NCI-H69 (cell line): ENCODE measurements at places on chromosomes 4 and X.

- no peak for DNase-seq
Measured at GRCh38 chr4:111849746-111850284, 295.4 kb upstream of the FAM241A start.

DNA sequence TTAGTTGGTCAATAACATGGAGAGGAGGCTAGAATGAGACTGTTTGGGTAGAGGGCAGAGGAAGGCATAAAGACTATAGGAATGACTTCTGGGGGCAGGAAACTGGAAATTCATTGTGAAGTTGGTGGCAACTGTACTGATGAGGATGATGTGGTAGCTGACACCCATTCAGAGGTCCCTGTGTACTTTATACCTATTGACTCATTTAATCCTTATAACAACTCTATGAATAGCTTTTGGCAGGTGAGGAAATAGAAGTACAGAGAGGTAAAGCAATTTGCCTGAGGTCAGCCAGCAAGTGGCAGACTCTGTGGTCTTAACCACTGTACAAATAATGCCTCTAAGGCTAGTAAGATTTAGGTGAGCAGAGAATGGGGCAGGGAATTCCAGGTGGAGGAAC, 100.1 kb downstream of the GATB start:
- no peak for DNase-seq

- peak; percentile 9 for DNase-seq
Measured at GRCh38 chr4:153773236-153773690, 13.4 kb upstream of the RNF175 start.

DNA sequence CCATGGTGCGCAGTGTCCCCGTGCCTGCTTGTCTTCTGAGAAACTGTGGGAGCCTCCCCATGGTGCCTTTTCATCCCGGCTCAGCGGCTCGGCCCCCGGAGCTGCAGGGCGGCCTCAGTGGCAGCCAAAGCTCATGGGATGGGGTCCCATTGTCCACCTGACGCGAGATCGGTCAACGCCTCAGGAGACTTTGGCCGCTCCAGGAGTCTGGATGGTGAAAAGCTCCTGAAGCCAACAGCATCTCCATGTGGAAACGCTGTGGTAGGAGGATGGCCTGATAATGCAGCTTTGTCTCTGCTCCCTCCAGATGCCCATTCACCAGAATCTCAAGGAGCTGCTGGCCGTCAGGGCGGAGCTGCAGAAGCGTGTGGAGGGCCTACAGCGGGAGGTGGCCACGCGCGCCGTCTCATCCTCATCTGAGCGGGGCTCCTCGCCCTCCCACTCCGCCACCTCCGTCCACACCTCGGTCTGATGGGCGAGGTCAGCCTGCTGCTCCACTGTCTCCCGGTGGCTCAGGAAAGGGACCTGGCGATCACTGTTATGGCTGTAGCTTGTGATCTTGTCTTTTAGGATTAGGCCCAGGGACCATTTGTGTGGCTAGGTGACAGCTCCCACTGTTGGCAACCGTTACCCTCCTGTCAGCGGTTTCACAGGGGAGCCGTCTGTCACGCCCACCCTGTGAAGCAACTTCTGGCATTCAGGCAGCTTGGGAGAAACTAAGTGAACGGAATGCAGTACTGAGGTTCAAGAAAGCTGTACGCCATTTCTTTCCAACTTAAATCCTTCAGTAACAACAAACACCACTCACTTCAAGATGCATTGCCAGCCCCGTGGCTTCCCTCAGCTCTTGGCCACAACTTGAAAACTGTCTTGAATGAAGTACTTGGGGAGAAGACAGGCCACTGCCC, 69.3 kb downstream of the MTMR1 start:
- DNase-seq: no peak

DNA sequence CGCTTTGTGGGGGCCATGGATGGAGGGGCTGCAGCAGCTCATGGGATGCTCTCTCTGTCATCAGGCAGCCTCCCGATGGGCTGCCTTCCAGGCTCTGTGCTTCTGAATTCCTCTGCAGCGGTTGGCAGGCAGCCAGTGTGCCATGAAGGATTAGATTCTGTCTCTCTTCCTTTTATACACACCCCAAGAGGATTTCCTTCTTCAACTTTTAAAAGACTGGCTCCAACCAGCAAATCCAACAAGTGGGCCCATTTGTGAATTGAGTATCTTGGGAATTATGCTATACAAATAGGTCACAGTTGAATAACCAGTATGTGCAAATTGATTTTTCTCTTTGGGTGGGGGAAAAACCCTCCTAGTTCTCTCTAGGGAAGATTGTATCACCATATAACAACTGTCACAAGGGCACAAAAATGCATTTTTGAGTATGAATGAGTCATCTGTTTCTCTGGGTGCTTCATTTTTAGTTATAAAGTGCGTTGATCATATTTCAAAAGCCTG, 96.8 kb upstream of the FAT1 start:
- peak; percentile 79 for DNase-seq

DNA sequence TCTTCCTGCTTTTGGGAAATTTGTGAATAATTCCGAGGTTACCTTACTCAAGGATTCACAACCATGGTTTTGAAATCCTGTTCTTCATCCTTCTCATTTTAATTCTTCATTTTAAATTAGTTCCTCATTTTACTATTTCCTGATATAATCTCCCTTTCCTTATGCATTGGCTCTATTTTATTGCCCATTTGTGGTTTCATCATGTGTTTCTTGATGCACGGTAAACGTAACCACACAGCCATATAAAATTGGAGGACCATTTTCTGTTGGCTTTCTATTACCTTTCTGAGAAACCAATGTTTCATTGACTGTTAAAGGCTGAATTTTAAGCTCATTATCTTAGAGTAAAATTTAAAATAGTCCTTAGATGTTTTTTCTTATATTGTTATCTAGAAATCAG, 100.3 kb upstream of the NDST4 start:
- DNase-seq: no peak

DNA sequence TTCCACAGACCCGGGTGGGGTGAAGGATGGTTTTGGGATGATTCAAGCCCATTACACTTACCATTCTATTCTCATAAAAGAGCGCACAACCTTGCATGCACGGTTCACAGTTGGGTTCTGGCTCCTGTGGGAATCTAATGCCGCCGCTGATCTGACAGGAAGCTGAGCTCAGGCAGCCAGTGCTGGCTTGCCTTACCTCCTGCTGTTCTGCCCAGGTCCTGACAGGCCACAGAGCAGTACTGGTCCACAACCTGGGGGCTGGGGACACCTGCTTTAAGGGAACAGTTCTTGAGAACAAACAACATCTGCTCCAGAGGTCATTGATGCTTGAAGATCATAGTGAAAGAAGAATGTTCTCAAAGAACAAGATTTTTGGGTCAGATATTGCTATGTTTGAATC, 8.0 kb upstream of the HS3ST1 start:
- peak; percentile 56 for DNase-seq

- DNase-seq: no peak
Measured at GRCh38 chr4:146646593-146647325, 8.1 kb downstream of the POU4F2 start.

- DNase-seq: no peak
Measured at GRCh38 chr4:42844422-42845070, 48.0 kb upstream of the GRXCR1 start.

DNA sequence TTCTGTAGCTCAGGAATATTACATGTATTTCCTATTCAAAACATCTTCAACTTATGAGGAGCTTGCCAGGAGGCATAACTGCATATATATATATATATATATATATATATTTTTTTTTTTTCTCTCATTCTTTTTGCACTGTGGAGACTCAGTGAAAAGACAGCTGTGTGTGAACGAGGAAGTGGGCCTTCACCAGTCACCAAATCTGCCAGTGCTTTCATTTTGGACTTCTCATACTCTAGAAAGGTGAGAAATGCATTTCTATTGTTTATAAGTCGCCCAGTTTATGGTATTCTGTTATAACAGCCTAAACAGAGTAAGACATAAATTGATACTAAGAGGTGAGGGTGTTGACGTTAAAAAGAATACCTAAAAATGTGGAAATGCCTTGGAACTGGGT, 710.6 kb downstream of the TRAM1L1 start:
- DNase-seq: no peak

GRCh38 chr4:135515295-135515694, 1313.7 kb upstream of the PABPC4L start:
- DNase-seq: no peak

DNA sequence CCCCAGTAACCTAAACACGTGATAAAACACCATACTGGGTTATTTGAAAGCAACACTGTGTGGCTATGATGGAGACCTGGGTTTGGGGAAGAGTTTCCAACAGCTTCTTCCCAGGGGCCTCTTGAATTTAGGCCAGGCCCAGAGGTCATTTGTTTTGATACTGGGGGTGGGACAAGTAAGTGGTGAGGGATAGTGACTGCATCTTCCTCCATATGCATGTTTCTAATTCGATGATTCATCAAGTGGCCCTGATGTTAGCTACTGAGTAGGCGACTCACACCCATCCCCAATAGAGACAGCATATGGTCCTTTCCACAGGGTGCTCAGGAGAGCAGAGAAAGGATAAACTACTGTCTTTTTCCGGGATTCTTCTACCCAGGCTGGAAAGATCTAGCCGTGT, 2.7 kb downstream of the NDP start:
- no peak for DNase-seq

- DNase-seq: no peak
Measured at GRCh38 chrX:18389966-18390365, 35.4 kb upstream of the CDKL5 start.

GRCh38 chr4:29326816-29327215, 1393.4 kb upstream of the PCDH7 start:
- DNase-seq: no peak

GRCh38 chrX:153726286-153727122, 1.8 kb downstream of the ABCD1 start:
- peak; percentile 47 for DNase-seq

- no peak for DNase-seq
Measured at GRCh38 chrX:7447801-7448499, 300.0 kb upstream of the PUDP start.

DNA sequence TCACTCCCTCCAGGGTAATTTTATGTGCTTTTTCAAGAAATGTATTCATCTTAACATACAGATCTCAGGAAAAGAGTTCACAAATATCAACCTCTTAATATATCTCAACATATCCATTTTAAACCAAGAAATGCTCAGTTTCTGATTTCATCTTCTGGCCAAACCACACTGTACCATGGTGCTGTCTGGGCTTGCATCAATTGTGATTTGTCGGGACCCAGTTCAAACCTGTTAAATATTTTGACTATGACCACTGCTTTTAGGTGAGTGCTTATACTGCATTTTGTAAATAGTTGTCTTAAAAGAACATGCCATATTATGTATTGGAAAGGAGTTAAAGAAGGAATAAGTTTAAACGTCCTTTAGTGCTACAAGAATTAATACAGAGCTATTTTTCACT, 352.1 kb downstream of the SPOCK3 start:
- no peak for DNase-seq

DNA sequence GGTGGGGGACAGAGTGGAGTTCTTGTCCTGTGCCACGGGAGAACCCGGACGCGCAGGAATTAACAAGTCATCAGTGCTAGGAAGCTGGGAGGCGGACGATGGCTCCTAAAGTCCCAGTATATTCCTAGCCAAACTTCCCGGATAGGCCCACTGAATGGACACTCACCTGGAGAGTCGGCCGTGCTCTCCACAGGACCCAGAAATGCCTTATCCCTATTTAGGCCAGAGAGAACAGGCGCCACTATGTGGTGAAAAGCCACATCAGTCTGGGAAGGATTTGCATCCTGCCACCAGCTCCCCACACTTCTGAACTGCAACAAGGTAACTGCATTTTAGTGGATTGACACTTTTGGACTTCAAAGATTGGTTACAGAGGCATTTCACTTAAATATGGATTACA, 1.1 kb downstream of the CFAP299 start:
- DNase-seq: peak; percentile 75

- DNase-seq: no peak
Measured at GRCh38 chr4:7393601-7394575, 40.8 kb downstream of the PSAPL1 start.

DNA sequence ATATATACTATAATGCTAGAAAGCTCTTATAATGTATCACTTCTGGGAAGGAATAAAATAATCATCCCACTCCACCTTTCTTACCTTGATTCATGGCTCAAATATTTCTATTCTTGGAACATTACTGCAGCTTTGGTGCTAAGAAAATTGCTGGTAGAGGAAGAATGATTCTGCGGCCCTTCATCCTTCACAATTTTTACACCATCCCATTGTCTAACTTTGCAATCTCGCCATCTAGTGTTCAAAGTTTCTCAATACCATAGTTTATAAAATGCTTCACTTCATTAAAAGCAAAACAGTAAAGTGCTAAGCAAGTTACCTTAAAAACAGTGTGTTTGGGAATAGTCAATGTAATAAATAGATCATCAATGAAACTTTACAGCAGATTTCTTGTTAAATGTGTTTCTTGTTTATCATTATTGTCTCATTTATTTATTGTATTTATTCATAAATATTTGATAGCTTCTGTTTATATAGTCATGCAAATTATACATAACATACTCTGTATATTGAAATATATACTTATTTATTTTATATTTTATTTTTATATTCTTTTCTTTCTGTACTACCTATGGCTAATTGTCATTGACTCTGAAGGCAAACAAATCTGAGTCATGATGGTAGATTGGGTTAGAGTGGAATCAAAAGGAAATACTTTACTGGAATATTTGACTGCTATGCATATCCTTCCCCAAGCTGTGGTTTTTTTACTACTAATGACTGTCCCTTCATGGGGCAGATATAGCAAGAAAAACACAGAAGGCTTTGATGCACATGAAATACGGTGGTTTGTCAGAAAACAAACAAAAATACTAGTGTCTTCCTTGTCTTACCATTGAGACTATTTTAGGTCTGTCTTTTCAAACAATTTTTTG, 390.7 kb downstream of the MAPK10 start:
- DNase-seq: peak; percentile 48

GRCh38 chrX:56793521-56794320, 64.7 kb downstream of the NBDY start:
- DNase-seq: no peak

DNA sequence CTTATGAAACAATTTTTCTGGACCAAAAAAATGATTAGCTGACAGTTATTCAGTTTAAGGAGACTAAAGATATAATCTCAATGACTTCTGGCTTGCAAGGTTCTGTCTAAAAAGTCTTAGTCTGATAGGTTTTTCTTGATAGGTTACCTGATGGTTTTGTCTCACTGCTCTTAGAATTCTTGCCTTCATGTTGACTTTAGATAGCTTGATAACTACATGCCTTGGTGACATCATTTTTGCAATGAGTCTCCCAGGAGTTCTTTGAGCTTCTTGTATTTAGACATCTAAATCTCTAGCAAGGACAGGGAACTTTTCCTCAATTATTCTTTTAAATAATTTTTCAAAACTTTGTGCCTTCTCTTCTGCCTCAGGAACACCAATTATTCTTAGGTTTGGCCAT, 1965.3 kb downstream of the ARAP2 start:
- DNase-seq: no peak

DNA sequence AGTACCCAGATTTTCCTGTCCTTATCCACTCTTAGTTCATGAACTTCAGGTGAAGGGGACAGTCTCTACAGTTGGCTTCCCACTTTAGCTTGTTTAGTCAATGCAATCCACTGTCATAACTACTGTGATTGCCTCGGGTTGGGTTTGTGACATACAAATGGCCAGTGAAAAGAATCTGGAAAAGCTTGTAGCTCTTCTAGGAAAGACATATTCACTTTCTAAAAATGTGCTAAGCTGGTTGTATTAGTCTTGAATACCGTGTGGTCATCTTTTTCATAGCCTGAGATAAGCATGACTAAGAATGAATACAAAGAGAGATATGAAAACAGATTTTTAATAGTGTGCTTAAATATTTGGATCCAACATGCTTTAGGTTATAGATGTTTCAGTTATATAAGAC, 1443.5 kb upstream of the IGFBP7 start:
- no peak for DNase-seq

- DNase-seq: no peak
Measured at GRCh38 chr4:54231419-54231767, 2.3 kb downstream of the PDGFRA start.

GRCh38 chr4:1029529-1029928, 18.1 kb downstream of the FGFRL1 start:
- DNase-seq: no peak
